Right hindlimb (tissue), 1 donor: ENCODE measurements at places on chromosomes 12 and 14.

DNA sequence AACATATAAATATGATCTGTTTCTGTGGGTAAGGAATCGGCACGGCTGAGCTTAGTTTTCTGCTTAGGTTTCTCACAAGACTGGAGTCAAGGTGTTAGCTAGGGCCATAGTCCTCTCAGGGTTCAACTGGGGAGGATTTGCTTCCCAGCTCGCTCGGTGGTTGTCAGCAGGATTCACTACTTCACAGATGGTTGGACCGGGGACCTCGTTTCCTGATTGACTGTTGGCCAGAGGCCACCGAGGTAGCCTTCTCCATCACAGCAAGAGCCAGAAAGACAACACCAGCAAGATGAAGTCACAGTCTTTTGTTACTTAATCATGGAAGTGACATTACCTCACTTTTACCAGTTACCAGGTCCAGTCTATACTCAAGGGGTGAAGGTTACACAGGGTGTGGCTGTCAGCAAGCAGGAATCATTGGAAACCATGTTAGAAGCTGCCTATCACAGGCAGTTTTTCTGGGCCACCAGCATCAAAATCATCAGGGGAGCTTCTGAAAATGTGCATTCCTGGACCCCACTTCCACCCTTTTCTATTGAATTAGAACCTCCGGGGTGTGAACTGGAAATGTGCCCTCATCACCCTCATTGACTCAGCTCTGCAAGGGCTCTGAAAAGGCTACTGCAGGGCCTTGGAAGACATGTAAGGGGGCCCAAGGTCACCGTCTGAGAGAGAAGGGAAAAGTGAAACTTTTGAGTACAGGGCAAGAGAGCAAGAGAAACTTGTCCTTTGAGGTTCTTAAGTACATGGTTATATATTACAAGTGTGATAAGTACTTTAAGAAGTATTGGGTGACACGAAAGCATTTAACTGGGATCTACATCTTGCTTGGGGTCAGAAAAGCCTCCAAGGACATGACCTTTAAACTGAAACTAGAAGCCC, 10.9 kb downstream of the COPS7A start:
- no peak for DNase-seq

DNA sequence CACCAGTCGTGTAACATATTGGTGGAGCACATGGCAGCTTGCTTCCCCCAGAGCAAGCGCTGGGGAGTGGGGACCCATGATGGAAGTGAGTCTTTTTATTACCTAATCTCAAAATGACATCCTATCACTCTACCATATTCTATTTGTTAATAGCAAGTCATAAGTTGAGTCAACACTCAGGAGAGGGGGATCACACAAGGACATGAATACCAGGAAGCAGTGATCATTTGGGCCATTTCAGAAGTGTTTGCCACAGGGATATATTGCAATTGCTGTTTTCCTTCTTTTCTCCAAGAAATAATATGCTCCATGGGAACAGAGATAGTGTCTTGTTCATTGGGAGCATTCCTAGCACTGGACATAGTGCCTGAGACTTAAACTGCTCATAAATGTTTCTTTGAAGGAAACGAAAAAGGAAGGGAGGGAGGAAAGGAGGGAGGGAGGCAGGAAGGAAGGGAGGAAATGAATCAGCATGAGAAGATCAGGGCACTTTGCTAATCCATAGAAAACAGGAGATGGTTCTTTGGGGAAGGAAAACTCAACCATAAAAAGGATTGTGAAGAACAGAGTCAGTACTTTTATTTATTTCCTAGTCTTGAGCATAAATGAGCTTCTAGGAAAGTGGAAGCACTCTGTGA, 39.2 kb upstream of the EEA1 start:
- DNase-seq, result no peak

DNA sequence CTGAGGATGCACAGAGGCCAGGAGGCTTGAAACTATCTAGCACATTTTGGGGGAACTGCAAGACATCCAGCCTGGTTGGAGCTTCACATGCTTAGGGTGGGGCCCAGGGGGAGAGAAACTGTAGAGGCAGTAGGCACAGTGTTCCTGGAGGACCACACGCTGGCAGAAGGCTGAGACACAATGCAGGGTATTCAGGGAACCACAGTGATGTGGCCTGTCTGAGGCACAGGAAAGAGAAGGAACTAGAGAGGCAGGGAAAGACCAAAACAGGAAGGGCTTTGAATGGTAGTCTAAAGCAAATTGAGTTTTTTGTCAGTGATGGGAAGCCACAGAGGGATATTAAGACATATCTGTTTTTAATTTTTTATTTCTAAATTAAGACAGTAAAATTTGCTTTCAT, 100.2 kb upstream of the PRICKLE1 start:
- no peak for DNase-seq

DNA sequence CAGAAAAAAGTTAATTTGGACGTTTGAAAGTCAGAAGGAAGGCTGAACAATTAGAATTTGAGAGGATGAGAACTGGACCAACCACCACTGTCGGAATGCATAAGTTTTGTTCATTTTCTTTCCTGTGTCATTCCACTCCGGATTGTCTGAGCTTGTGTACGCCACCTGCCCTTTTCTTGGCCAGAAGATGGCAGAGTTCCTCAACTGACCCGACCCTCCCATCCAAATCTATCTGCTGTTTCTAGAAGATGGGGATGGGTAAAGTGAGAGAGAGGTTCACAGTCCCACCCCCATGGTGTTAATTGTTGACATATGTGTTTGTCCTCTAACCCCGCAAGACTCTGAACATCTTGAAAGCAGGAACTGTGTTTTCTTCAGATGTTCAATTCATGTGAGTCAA, 388.0 kb downstream of the VRK1 start:
- no peak for DNase-seq

GRCh38 chr12:26102953-26103352, 21.9 kb downstream of the BHLHE41 start:
- peak; percentile 42 for DNase-seq
